ENCODE measurements at places on chromosomes 4 and X.

- DNase-seq = no peak
These were observed 2.6 kb upstream of the CPZ start for GRCh38 chr4:8589823-8590545.

DNA sequence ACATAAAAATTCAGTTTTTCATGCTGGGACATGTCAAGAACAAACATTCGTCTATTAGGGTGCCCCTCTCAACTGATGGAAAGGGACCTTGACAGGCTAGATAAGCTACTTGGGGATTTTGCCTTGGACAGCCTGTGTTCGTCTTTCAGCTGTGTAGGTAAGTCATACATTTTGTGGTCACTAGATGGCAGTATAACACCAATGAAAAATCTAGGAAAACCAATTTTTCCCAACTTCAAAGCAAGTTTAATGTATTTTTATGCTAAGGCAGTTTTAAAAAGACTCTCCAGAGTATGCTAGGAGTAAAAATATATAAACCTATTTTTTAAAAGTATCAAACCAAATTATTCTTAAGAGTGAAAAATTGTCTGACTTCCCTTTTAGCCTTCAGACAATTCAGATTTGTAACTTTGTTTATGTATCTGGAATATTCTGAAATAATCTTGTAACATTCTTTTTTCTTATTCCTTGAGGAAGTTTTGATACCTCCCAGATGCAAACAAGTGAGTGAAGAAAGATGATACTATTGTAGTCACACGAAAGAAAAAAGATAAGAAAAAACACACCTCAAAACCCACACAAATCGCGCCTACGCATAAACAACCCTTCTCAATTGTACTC, 158.3 kb downstream of the CPE start:
- DNase-seq = no peak

GRCh38 chr4:1983846-1984405, 24.8 kb downstream of the NELFA start:
- peak; percentile 90 for DNase-seq

GRCh38 chrX:106481341-106481740, 130.4 kb upstream of the RADX start:
- DNase-seq = peak; percentile 16

DNA sequence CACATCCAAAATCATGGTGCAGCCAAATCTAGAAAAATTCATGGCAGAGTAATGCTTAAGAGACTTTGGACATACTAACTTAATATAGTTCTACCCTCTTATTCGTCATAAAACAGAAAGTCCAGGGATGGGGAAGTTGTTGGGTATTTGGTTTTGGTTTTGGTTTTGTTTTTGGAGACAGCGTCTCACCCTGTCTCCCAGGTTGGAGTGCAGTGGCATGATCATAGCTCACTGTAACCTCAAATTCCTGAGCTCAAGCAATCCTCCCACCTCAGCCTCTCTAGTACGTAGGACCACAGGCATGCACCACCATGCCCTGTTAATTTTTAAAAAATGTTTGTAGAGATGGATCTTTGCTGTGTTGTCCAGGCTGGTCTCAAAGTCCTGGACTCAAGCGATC, 271.8 kb upstream of the TENM3 start:
- no peak for DNase-seq

- DNase-seq = no peak
These were observed 204.0 kb downstream of the ADAMTS3 start for GRCh38 chr4:72365016-72365415.

GRCh38 chr4:147289181-147289580, 191.7 kb upstream of the EDNRA start:
- no peak for DNase-seq

- peak; percentile 66 for DNase-seq
These were observed 12.4 kb downstream of the GPAT3 start for GRCh38 chr4:83548151-83548905.

GRCh38 chrX:144265641-144266040, 381.8 kb downstream of the UBE2NL start:
- no peak for DNase-seq

- no peak for DNase-seq
These were observed 10.2 kb upstream of the GRIA3 start for GRCh38 chrX:123173833-123174232.

GRCh38 chr4:26061248-26061986, 147.4 kb downstream of the SMIM20 start:
- DNase-seq = peak; percentile 30

GRCh38 chr4:115356176-115356575, 242.8 kb upstream of the NDST4 start:
- no peak for DNase-seq

DNA sequence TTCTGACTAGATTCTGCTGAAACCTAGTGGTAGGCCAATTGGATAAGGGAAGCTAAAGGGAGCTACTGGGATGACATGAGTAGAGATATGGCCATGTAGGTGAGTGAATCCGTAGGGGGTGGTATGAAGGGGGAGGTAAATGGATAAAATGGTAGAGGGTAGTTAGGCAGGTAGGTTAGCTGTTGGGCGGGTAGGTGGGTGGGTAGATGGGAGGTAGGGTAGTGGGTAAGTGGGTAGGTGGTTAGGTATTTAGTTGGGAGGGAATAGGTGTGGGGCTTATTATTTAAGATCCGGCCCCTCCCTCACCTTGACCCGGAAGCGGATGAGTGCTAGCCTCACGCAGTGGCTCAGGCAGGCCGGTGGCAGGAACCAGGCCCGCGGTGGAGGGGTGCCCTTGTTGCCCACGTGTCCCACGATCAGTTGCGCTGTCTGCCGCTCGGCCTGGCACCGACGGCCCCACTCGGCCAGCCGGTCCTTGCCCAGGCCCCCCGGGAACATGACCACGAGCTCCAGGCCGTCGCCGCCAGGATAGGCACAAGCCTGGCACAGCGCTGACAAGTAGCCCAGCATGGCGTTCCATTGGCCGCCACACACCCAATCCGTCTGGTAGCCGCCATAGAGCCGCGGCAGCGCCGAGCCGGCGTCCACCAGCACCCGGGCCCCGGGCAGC, 725 bp downstream of the FAM120C start:
- DNase-seq = peak; percentile 57

- DNase-seq = no peak
These were observed 5.8 kb upstream of the CDKN2AIP start for GRCh38 chr4:183438458-183439113.

All from BE2C (cell line).